K562 (cell line): ENCODE measurements at places on chromosomes 7 and 10. TPM values are rescaled to one million over a fixed set of nuclear protein-coding genes. Genes with fewer than 3 reads are reported as not detected.

DNA sequence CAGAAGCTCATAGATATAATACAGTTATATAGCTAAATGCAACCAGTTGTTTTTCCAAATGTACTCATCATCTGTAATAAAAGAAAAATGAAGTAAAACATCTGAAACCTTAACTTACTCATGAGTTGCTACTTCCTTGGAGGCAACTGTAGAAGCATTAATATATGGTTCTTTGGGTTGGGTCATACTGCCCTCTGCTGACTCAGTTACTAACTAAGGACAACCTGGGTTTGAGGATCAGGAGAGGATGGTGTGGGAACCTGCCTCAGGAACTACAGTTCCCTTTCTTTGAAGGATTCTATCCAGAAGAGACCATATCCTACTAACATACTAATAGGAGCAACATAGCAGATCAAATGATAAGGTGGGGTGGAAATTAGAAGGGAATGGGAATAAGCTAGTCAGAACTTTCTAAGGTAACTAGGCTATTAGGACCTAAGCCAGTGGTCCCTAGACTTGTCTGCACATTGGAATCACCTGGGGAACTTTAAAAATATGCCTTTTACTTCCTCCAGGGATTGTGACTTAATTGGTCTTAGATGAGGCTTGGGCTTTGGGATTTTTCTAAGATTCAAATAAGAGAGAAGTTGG is 20.7 kb downstream of the COX15 start:
- peak; percentile 68 for DNase-seq
- no peak overlapping the region for H3K4me3 ChIP-seq

Gene SPDYE18
- 0.44 TPM in 1 of 2 replicates, not detected in the other for total RNA-seq

Gene POLR2J3
- 35.4 and 35.5 TPM in 2 replicates for total RNA-seq

Gene GPC2
- 4.7 and 5.1 TPM in 2 replicates for total RNA-seq

DNA sequence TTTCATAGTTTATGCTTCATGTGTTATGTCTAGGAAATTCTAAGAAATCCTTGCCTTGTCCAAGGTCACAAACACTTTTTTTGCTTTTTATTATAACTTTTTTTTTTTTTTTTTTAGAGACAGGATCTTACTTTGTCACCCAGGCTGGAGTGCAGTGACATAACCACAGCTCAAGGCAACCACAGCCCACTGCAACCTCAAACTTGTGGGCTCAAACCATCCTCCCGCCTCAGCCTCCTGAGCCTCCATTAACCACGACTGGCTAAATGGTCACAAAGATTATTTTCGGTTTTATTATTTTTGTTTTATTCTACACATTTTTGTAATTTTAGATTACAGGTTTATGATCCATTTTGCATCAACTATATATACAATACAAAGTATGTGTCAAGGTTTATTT is 7.1 kb upstream of the FAM204A start:
- H3K27me3 ChIP-seq: no peaks in the 10 kb centered on the region
- H3K27ac ChIP-seq: no peak overlapping the region
- no peak for DNase-seq
- no peaks in the 10 kb centered on the region for H3K4me1 ChIP-seq
- no peaks in the 10 kb centered on the region for H3K36me3 ChIP-seq

DNA sequence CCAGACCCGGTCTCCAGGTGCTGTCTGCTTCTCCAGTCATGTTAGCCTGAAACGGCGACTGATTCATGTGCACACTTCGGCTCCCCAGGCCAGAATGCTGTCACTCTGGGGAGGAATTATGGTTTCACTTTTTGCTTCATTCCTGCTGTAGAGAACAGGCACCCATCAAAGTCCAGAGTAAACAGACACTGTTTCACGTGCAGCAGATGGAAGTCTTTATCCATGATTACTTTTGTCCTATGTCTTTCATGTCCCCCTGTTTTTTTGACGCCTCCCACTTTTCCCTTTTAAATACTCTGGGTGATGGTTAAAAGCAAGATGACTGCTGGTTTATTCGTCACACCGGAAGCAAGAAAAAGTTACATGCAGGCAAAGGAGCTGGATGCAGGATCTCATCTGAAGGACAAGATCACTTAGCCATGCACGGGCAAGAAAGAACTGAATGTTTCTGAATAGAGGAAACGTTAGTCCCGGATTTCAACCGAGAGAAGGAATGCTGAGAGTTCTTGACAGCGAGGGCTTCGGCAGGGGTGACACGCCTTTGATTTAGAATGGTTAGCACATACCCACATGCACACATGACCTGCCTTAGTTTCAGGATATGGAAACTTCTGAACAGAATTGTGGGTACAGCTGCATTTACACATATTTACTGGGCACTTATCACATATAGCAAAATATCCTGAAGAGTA is 250.0 kb upstream of the KLF6 start:
- no peak for DNase-seq
- no peaks in the 10 kb centered on the region for H3K4me1 ChIP-seq
- H3K27me3 ChIP-seq: peaks cover 8% of the 10 kb centered on the region; the same call in 1 of the 2 replicates

Gene OPALIN
- not detected in 2 replicates for total RNA-seq

GRCh38 chr7:226281-226895 is 34.0 kb downstream of the FAM20C start:
- no peak overlapping the region for H3K4me3 ChIP-seq
- H3K27me3 ChIP-seq: peaks cover 51% of the 10 kb centered on the region
- H3K36me3 ChIP-seq: no peaks in the 10 kb centered on the region
- peaks cover 23% of the 10 kb centered on the region for H3K4me1 ChIP-seq

- peaks cover 7% of the 10 kb centered on the region; the same call in 2 of the 3 replicates for H3K4me1 ChIP-seq
- no peak for DNase-seq
- H3K4me3 ChIP-seq: no peak overlapping the region
- no peaks in the 10 kb centered on the region for H3K36me3 ChIP-seq
These were observed 62.2 kb upstream of the USP6NL start for GRCh38 chr10:11673346-11674280.

GRCh38 chr7:78039790-78040776 is 241.5 kb downstream of the PHTF2 start:
- no peak overlapping the region for H3K27ac ChIP-seq
- peaks cover 27% of the 10 kb centered on the region for H3K27me3 ChIP-seq
- H3K4me1 ChIP-seq: peaks cover 6% of the 10 kb centered on the region; the same call in 1 of the 2 replicates
- H3K36me3 ChIP-seq: no peaks in the 10 kb centered on the region
- H3K4me3 ChIP-seq: no peak overlapping the region

- no peak overlapping the region for H3K27ac ChIP-seq
- no peak for DNase-seq
- H3K4me3 ChIP-seq: no peak overlapping the region
- peaks cover 2% of the 10 kb centered on the region; the same call in 2 of the 3 replicates for H3K4me1 ChIP-seq
- H3K27me3 ChIP-seq: no peaks in the 10 kb centered on the region
These were observed 119.3 kb upstream of the ZNF746 start for GRCh38 chr7:149616898-149617297.

DNA sequence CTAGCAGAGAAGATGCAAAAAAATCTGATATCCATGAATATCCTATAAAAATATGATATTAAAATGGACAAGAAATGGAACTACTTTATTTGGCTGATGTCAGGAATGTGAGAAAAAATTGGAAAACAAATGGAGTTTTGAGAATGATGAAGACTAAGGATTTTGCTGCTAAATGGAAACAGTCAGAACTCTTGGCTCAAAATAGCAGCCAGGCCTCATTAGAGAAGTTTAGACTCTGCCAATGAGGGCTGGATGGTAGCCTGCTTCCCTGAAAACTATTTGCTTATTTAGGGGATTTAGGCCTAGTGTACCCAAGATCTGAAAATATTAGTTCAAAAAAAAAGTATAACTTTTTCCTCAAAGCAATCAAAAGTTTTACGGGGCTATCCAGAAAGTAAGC is 458.5 kb downstream of the TFEC start:
- H3K27me3 ChIP-seq: no peaks in the 10 kb centered on the region
- no peaks in the 10 kb centered on the region for H3K4me1 ChIP-seq
- no peak for DNase-seq
- H3K4me3 ChIP-seq: no peak overlapping the region
- H3K27ac ChIP-seq: no peak overlapping the region

DNA sequence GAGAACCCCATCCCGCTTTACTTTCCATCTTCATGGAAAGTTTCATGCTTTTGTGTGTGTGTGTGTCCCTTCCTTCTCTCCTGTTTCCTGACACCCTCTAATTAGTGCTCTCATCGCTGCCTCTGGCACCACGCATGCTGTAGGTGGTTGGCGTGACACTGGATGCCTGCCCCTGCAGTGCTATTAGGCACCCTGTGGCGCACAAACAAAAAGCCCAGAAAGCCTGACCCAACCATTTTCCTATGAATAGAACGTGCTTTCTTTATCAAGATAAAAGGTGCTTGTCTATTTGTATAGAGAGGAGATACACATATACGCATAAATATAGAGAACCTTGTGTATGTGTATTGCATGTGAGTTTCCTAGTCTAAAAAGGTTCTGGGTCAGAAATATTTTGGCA is 120.8 kb upstream of the CDCA7L start:
- H3K27ac ChIP-seq: no peak overlapping the region

Gene TMEM130
- total RNA-seq: 0.07 TPM in 1 of 2 replicates, not detected in the other

Gene FAM180A
- total RNA-seq: not detected in 2 replicates

Gene KIAA1217
- total RNA-seq: 0.04 and 0.20 TPM in 2 replicates

DNA sequence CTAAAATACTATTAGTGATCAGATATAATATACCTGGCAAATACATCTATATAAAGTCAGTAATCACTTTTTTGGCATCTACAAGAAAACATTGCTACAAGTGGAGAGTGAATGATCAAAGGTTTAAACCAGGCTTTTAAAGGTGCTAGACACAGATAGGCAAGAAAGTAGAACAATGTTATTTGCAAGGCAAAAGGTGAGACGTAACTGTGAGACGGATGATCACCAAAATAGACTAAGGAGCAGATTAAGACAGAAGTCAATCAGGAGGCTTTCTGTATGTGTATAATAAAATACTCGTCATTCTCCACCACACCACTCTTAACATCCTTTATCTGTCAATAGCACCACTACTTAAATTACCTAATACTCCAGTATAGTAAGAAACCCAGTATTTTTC is 8.3 kb downstream of the ANXA7 start:
- peaks cover 17% of the 10 kb centered on the region for H3K4me1 ChIP-seq
- DNase-seq: no peak
- H3K27ac ChIP-seq: no peak overlapping the region
- no peaks in the 10 kb centered on the region for H3K27me3 ChIP-seq

DNA sequence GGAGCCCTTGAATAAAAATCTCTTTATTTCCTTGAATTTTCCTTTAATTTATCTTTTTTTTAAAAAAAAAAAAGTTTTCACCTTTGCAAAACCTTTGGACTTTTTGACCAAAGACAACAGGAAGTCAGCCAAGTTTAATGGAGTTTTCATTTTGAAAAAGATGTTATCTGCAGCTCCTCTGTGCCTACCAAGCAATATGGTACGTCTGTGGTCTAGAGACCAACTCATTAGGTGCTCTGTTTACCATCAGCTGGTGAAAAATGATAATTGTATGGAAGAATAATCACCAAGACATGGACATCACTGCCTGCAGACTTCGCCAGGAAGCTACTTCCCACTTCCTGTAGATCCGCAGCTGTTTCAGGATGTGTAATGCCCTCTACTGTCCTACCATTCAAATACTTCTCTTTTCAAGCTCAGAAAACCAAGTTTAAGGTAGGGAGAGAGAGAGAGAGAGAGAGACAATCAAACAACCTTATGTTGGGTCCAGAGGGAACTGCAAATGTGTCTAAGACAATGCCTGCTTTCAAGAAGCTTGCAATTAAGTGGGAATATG is 18.7 kb downstream of the PLXNA4 start:
- H3K4me1 ChIP-seq: no peaks in the 10 kb centered on the region
- no peaks in the 10 kb centered on the region for H3K27me3 ChIP-seq
- no peak overlapping the region for H3K27ac ChIP-seq
- DNase-seq: no peak
